Activated CD8-positive, alpha-beta memory T cell treated with anti-CD3 and anti-CD28 coated beads for 48 hours (primary cell): ENCODE measurements at places on chromosomes 5 and 9.
A peak's percentile ranks its signal among the peaks of the same experiment; 100 is the strongest.

DNA sequence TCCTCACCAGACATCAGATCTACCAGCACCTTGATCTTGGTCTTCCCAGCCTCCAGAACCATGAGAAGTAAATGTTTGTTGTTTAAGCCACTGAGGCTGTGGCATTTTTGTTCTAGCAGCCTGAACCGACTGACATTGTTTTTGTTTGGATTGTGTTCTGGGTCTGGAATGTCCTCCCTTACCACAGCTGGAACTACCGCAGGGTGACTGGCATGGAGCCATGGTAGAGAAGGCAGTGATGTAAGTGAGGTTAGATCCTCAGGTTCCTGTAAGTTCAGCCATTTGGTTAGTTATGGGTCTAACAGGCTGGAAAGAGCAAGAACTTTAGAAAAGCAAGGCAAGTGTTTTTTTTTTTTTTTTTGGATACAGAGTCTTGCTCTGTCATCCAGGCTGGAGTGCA lies 209.3 kb downstream of the DAB2IP start:
- DNase-seq: no peak

DNA sequence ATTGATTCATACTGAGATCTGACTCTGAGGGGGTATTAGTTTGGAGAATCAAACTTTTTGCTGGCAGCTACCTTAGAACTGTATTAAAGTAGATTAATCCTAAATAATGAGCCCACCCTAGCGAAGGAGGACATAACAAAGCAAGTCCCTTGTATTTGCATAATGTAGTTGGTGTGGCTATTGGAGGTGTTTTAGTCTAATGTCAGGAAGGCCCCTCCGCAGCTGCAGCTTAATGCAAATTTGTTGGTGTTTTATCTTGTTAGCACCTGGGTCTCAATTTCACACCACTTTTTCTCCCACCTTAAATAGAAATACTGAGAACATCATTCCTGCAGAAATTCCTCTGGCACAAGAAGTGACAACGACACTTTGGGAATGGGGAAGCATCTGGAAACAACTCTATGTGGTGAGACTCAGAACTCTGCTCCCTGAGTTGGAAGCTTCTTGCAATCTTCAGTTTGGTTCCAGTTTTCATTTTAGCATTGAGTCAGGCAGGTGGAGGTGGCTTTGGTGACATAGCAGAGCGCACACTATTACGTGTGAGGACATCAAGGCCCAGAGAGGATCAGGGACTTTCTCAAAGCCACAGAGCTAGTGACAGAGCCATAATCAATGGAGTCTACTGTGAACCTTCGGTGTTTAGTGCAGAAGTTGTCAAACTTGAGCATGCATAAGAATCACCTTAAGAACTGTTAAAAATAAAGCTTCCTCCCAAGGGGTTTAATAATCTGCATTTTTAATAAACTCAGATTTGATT lies 33.9 kb downstream of the DOCK2 start:
- DNase-seq: no peak

DNA sequence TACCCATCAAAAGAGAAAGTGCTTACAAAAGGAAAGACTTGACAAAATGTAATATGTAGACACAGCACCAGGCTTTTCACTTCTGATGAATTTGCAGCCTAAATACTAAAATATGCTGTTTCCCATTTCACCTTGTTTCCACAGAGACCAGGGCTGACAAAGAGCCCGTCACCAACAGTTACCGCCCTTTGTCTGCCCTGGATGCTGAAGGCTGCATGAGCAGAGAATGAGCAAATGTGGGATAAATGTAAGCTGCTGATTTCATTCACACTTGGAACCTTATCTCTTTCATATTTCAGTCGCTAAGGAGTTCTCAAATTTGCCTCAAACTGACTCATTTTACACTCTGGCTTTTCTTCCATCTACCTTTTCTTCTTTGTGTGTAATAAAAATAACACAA lies 213.9 kb downstream of the TMEM167A start:
- no peak for DNase-seq

- no peak for DNase-seq
Measured at GRCh38 chr5:177611446-177612214, 11.7 kb downstream of the B4GALT7 start.

GRCh38 chr5:137308311-137308710 lies 190.8 kb downstream of the SPOCK1 start:
- no peak for DNase-seq

- DNase-seq: no peak
Measured at GRCh38 chr5:52360985-52361384, 426.7 kb upstream of the ITGA1 start.

DNA sequence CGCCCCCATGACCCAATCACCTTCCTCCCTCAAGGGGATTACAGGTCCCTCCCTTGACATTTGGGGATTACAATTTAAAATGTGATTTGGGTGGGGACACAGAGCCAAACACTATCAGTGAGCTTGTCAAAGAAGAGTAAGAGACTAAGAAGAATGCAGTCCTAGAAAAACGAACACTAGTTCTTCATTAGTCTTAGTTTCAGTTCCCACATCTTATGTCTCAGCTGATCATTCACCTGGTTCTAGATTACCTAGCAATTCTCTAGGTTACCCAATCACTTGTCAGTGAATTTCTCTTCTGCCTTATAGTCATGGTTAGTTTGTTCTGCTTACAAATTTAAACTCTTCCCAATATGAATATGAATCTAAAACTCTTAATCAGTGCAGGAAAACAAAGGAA lies 251.5 kb downstream of the COX7C start:
- DNase-seq: no peak

GRCh38 chr5:108615216-108615615 lies 132.5 kb upstream of the FER start:
- no peak for DNase-seq

GRCh38 chr9:88786291-88787079 lies 204.8 kb upstream of the S1PR3 start:
- no peak for DNase-seq

- no peak for DNase-seq
Measured at GRCh38 chr9:72583370-72583769, 62.0 kb downstream of the TMC1 start.

GRCh38 chr5:132777209-132778069 lies at the start of gene SEPTIN8:
TSS of gene SEPTIN8 (minus strand) at chr5:132777239. CDS start at chr5:132777137, 102 bp downstream.
- peak; percentile 24 for DNase-seq

- no peak for DNase-seq
Measured at GRCh38 chr9:72048850-72049249, 11.6 kb downstream of the C9orf57 start.

- no peak for DNase-seq
Measured at GRCh38 chr5:172788771-172789686, 18.0 kb upstream of the DUSP1 start.

DNA sequence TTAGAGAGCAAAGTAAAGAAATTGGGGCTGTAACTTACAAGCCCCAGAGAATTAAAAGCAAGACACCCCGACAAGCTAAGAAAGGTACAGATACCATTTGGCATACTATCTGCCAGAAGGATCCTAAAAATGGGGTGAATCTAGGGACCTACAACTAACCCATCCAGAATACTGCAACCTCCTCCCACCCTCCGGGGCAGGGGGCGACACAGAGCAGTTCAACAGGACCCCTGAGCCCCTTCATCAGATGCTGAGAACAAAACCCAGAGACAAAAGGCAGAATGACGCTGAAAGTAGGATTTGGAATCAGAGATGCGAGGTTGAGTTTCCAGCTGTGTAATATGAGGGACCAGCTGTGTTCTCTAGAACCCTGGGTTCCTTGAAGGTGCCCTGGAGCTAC lies 71.2 kb downstream of the EPB41L4B start:
- no peak for DNase-seq
